ENCODE measurements at places on chromosomes 11 and 22.
A peak's percentile ranks its signal among the peaks of the same experiment; 100 is the strongest.

GRCh38 chr22:17369439-17370025 is at the start of gene CECR2:
CECR2 (plus strand) TSS chr22:17369460; CDS start chr22:17369784, 324 bp downstream.
- DNase-seq = peak; percentile 76

DNA sequence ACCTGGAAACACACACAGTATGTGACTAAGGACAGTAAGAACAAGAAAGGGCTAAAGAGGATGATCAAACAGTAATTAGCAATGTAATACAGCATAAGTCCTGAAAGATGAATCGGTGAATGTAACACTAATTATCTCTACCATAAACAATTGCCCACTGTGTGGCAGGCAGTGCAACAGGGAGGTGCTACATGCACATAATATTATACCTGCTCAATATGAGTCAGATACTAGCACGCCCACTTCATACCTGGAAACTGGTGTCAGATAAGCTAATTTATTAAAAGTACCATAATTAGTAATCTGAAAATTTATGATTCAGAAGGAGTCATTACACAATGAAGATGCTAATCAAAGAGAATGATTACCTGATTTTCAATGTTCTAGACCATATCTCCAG is 14.9 kb downstream of the CASP12 start:
- no peak for DNase-seq

DNA sequence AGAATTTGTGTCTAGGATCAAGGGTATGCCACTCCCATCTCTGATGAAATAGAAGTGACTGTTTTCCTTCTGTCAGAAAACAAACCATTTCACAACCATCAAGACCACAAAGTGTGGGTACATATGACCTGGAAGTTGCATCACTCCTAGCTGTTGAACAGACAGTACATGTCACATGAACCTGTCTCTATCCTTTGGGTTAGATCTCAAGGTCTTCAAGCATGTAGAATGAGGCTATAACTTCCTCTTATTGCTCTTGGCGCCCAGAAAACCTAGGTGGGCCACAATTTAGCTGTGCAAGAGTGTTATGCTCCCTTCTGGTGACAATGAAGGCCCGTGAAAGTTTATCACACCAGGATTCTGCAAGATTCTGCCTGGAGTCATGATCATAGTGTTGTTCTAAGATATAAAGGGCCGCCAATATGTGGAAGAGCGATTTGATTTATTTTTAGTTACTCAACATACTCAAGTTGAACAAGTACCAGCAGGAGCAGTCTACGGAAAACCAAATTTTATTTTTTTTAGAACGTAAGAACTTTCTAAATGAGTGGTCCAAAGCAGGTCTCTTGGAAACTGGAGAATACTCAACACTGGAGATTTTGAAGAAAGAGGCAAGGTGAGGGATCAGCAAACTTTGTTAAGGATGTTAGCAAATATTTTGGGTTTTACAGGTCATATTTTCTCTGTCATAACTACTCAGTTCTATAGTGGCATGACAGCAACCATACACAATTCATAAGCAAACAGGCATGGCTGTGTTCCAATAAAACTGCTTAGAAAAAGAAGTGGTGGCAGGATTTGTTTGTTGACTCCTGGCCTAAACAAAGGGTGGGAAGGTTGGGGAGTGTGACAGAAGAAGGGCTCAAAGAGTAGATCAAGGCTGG is 101.8 kb downstream of the USP35 start:
- no peak for DNase-seq

DNA sequence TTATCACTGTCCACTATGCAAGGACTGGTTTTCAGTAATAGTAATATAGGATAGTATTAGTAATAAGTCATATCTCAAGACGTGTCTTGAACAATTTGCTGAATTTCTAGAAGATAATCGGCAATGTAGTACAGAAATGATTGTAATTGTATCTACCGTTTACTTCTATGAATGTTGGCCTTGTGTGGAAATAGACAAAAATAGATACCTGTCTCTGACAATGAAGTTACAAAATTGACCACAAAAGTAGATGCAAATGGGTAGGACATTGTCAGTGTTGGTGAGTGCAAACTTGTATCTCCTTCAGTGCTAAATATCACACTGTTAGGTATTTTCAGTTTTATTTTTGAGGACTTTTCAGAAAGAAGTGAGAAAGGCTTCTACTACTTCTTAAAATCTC is 43.1 kb downstream of the SVIP start:
- DNase-seq = no peak

DNA sequence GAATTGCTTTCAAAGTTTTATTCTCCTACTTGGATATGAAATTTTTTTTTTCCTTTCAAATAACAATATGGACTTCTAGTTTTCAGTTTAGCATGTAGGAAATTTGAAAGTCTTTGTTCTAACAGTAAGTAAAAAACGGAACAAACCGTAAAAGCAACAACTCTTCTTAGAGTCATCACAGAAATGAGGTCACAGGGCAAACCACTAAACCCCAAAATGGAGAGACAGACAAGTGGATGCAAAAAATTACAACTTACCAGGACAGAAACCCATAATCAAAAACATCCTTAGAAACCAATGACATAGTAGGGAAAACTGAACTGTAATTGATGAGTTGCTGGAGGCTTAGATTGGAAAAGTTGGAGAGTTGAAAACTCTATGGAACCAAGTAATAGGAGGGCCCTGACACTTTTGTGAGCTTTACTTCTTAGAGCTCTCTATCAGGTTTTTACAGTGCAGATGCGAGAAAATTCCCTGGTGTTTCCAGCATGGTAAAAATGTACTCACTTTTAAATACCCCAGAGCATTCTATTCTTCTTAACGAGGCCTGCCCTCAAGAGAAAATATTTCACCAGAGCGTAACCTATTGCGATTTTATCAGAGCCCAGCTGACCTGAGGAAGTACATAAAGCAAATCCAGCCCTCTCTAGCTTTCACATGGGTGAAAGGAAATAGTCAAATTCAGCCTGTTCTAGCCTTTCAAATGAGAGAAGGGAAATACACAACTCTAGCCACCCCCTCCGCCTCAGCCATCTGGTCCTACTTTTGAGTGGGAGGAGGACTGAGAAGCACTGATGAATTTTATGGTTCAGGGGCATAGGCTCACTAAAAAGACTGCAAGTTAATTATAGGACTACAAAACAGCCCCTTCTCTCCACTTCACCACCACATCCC is 39.1 kb downstream of the CASP12 start:
- DNase-seq = no peak

DNA sequence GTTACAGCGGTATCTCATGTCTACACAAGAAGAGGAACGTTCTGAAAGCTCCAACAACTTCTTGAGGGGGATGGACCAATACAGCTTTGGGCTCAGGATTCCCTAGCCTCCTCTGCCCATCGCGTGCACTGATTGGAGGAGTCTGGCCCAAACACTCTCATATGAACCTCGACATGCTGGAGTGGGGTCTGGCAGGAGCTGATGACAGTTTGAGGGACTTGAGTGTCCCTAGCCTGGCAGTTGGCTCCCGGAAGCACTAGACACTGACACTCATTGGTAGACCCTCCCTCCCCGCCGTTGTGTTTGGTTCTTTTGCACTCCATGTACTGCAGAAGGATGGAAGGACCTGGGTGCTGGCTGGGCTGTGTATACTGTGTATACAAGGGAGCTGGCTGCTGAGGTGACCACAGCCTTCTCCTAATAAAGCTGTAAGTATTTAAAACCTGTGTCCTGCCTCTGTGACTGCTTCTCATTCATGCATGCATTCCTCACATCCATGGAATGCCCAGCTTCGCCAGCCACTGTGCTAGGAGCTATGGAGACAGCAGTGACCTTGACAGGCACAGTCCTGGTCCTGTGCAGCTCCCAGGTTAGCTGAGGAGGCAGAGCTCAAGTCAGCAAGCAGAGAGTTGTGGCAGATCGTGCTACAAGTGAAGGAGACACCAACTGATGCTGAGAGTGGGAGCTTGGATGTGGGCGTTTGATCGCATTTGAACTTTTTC is 27.9 kb downstream of the ADAMTS15 start:
- no peak for DNase-seq

DNA sequence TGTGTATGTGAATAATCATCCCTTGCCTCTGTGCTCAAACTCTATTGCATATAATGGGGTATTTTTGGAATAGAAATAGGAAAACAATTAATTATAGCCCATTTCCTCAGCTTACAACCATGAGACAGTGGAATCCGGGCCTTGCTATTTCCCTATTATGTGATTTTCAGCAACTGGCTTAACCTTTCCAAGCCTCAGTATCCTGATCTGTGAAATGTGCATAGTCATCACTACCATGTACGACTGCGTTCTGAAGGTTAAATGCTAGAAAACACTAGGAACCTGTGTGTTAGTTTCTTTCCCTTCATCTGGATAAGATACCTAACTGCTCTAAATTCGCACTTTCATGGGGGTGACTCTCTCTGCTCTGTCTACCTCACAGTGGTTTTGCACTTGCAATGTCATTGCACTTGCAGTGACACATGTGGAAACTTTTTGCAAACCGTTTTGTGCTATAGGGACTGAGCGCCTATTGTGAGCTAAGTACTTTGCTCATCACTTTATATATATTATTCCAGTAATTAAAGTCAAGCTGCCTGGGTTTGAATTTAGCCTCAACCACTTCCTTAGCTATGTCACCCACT is 48.3 kb downstream of the IRAG1 start:
- DNase-seq = no peak

GRCh38 chr11:130813196-130813595 is 103.1 kb downstream of the SNX19 start:
- no peak for DNase-seq

DNA sequence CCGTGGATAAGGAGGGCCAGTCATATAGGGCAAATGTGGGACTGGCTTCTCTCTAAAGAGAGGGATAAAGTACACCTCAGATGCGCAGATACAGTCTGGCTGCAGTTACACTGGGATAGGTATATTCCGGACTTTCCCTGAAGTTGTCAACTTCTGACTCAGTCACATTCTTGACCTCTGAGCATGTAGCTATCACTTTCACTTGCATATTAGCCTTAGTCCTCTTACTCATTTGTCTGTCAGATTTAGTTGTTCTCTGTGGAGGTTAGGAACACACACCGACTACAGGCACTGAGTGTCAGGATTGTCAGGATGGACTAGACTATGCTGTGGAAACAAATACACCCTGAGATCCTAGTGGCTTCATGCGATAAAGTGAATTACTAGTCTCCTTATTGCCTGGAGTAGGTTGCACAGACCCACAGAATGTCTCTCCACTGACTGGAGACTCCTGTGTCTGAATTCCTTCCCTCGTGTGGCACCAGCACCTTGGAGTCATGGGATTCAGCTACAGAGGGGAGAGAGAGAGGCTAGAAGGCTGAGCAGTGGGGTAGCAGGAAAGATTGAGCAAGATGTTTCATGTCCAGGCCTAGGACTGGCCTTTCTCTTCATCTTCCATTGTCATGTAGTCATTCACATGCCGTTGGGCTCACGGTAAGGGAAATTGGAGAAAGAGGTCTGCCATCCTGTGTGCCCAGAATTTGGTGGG is 654.3 kb downstream of the NTM start:
- no peak for DNase-seq

DNA sequence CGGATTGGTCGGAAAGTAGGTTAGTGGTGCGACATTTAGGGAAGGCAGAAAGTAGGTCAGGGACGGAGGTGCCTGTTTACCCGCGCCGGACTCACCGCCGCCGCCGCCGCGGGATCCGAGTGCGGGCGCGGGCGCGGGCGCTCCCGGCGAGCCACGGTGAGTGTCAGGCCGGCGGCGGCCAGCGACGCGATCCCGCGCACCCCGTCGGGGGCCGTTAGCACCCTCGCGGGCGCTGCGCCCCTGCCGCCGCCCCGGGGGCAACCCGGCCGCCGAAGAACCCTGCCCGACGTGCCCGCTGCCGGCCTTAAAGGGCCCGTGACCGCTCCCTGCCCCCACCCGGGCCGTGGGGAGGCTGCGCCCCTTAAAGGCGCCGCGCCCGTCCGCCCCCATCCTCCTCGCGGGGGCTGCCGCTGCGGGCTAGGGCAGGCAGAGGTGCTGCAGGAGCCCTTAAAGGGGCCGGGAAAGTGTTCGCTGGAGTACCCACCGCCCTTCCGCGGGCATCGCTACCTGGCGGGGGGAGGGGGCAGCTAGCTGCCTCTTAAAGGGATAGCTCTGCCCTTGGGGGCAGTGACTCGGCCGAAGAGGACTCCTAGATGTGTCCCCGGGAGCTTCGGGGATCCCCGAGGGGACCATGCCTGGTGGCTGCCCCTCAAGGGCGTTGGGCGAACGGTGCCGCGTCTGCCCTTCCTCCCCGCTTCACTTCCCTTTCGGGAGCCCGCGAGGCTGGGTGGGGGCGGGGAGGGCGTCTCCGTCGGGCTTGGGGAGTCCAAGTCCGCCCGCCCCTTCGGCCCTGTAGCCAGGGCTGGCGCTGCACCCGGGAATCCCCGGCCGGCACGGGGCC is at the start of gene BMAL1:
Gene BMAL1 (plus strand): TSS at position 23 of the 841 bp plus-strand sequence. CDS start 76,519 bp downstream, outside the sequence.
- DNase-seq = peak; percentile 74

- peak; percentile 95 for DNase-seq
Measured at GRCh38 chr11:119168471-119169281, at the start of gene NLRX1. NLRX1 (plus strand) TSS chr11:119168725; CDS start chr11:119171404, 2,679 bp downstream.

DNA sequence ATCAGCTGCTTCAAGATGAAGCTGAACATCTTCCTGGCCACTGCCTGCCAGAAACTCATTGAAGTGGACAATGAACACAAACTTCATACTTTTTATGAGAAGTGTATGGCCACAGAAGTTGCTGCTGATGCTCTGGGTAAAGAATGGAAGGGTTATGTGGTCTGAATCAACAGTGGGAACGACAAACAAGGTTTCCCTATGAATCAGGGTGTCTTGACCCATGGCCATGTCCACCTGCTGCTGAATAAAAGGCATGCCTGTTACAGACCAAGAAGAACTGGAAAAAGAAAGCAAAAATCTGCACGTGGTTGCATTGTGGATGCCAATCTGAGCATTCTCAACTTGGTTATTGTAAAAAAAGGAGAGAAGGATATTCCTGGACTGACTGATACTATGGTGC is 22.2 kb upstream of the BIRC3 start:
- DNase-seq = no peak

DNA sequence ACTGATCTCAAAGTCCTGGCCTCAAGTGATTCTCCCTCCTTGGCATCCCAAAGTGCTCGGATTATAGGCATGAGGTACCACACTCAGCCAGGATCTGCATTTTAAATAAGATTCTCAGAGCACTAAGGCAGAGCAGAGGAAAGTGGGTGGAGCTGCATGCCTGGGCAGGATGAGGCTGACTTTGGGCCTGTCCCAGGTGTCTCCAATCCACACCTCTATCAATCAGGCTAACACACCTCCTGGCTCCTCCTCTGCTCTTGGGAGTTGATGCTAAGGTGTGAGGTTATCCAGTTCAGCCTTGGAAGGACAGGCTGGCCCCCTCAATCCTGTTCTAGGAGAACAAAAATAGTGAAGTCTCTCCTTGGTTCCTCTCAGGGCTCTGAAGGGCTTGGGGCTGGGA is 30.2 kb upstream of the P2RY2 start:
- no peak for DNase-seq

- DNase-seq = no peak
Measured at GRCh38 chr22:27088026-27088425, 430.6 kb downstream of the MIAT start.

GRCh38 chr11:124762105-124762623 is at the start of gene ESAM:
ESAM (minus strand) TSS chr11:124762290; CDS start chr11:124762154, 136 bp downstream.
- peak; percentile 68 for DNase-seq

DNA sequence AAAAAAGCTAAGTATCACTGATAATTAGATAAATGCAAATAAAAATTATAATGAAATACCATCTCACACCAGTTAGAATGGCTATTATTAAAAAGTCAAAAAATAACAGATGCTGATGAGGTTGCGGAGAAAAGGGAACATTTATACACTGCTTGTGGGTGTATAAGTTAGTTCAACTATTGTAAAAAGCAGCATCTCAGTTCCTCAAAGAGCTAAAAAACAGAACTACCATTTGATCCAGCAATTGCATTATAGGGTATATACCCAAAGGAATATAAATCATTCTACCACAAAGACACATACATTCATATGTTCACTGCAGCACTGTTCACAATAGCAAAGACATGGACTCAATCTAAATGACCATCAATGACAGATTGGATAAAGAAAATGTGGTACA is 120.3 kb upstream of the ZBED5 start:
- no peak for DNase-seq

All from NCI-H1417 (cell line).